ENCODE measurements at places on chromosomes 6 and 20.

GRCh38 chr6:168834801-168835200 lies 393.8 kb downstream of the SMOC2 start:
- DNase-seq: no peak

DNA sequence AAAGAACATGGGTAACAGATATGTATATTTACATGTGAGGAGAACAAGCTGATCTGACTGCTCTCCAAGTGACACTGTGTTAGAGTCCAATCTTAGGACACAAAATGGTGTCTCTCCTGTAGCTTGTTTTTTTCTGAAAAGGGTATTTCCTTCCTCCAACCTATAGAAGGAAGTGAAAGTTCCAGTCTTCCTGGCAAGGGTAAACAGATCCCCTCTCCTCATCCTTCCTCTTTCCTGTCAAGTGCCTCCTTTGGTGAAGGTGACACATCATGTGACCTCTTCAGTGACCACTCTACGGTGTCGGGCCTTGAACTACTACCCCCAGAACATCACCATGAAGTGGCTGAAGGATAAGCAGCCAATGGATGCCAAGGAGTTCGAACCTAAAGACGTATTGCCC lies 5.2 kb downstream of the HFE start:
- no peak for DNase-seq

DNA sequence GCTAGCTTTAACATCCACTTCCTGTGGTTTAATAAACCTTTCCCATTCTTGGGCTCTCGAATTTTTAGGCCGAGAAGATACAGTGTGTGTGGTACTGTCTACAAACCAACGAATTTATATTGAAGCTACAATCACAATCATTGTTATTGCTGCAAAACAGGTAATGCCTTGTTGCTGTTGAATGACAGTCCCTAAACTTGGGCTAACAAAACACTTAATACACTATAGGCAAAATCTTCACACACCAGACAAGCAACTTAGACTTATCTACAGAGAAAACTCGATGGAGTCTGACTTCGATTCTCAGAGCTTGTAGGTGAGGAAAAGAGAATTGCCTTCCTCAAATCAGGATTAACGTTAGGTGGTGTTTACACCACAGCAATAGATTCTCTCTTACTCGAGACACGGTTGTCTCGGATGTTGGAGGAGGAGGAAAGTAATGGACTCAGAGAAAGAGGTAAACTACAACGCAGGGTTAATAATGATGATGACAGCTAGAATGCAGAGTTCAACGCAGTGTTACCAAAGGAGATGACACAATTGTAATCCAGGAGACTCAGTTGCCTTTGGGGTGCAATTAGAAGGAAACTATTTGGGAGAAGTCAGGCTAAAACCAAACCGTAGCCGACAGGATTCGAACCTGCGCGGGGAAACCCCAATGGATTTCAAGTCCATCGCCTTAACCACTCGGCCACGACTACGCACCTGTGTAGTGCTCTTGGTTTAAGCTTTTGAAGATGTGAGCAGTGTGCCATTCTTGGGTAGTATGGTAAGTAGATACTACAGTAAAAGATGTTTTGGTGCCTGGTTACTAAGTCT lies 32.5 kb upstream of the ZNF184 start:
- DNase-seq: no peak

DNA sequence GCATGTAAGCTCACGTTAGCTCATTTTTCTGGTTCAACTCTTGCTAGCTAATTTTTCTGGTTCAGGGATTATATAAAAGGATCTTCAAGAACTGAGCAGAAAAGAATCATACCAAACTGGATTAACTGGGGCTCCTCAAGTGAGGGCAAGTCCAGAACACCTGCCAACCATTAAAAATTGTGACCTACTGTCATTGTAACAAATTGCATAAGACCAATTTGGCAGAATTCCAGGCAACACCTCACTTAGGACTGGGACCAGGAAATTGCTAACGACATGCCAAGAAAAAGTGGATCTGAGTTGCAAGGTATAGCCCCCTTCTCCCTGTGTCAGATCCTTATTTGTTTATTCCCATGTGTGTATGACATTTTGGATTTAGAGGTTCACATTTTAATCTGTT lies 216.6 kb downstream of the HIVEP2 start:
- no peak for DNase-seq
